LHCN-M2 (cell line): ENCODE measurements at places on chromosomes 7 and 10.

DNA sequence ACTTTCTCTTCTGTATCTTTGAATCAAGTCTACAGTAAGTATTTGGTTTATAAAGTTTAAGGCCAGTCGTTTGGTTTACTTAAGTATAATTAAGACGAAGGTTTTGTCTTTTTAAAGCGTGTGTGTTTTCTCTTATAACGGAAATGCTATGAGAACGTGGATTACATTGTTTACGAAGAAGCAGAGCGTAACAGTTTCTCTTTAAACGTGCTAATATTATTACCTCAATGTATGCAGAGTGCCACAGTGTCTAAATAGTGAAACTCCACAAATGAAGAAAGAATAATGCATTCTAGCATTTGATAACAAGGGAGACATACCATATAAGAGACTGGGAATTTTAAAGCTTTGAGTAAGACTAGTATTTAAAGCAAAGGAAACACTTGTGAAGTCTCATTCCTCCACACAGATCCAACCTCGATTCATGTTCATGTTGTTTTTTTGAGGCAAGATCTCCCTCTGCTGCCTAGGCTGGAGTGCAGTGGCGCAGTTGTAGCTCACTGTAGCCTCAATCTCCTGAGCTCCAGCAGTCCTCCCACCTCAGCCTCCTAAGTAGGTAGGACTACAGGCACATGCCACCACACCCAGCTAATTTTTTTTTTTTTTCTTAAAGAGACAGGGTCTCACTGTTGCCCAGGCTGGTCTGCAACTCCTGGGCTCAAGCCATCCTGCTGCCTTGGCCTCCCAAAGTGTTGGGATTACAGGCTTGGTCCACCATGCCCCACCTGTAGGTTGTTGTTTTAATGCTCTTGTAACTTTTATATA, 75.1 kb downstream of the ANKRD61 start:
- DNase-seq, result peak; percentile 61

DNA sequence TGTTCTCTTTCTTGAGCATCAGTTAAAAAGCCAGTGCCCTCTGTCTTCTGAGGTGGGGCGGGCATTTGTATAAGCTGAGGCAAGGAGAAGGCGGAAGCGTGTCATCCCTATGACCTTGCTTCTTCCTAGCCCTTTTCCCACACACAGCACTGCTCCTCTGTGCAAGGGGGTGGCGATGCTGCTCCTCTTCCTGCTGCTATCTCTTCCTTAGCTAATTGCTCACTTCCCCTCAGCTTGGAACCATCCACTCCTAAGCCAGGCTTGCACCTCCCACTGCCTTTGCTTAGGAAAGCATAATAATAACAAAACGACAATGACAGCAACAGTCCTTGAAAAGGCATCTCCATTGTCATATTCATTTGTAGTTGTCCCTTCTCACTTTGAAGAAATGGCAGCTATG, 366.9 kb downstream of the PHTF2 start:
- no peak for DNase-seq

DNA sequence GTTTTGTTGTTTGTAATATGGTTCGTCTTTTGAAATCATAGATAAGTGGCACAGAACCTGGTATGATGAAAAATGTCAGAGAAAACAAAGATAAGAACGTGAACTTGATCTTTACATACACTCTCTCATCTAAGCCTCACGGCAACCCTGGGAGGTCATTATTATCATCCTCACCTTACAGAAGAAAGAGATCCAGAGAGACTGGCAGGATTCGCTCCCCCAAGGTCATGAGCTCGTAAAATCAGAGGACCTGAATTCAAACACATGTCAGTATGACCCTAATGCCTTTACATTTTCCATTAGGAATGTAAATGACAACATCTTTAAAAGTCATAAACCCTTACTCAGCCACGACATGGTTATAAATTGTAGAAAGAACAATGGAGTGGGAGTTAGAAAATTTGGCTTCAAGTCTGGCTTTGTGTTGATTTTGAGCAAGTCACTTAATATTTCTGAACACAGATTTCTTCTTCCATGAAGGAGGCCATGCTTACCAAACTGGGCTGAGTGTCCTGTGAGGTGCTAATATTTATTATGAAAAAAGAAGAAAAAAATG, 35.9 kb downstream of the HIPK2 start:
- DNase-seq, result no peak

DNA sequence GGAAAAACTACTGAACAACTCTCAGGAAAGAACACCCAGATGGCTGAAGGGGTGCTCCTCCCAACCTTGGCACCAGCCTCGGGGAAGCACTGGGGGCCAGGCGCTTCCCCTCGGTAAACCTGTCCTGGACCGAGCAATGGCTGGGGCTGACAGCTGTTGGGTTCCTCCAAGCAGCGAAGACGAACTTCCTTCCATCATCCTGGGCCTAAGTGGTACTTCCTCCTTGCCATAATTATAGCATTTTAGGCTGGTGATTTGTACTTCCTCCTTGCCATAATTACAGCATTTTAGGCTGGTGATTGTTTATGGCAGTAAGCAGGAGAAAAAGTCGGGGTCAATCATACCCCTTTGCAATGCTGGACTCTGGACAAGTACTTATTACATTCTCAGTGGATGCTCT, 69.3 kb downstream of the MYOF start:
- no peak for DNase-seq

GRCh38 chr10:12741360-12741804, 260.1 kb downstream of the CCDC3 start:
- DNase-seq, result no peak

DNA sequence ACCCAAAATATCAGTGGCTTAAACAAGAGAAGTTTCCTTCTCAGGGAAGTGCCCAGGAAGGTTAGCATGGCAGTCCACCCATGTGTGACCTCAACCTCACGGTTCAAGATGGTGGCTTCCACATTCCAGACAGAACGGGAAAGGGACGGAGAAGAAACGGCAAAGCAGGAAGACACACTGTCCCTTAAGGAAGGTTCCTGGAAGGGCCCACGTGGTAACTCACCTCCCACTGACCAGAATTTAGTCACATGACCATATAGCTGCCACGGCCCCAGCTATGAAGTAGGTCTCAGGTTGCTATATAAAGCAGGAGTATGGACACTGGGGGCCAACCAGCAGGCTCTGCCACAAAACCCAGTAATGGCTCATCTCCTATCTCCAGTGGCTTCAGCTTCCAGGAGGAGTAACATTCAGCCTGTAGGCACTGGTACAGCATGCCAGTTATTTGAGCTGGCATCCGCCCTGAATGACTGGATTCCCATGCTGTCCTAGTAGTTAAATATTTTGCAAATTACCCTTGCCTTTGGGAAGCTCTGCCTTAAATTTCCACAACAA, 278.5 kb upstream of the KLF14 start:
- DNase-seq, result peak; percentile 74

DNA sequence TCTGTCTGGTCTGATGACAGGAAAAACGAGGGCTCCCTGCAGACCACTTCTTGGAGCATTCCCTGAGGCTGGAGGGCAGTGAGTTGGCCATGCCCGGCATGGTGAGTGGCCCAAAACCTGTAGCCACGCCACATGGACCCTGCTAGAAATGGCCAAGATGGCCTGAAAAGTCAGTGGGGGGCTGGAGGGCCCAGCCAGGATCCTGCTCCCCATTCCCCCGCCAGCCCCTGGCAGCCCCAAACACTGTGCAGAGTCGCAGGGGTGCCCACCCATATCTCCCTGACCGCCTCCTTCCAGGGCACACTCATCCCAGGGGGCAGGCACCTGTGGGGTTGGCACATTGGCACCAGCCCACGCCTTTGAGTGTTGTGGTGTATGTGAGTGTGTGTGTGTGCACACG, 18.7 kb upstream of the PPP2R2D start:
- no peak for DNase-seq

DNA sequence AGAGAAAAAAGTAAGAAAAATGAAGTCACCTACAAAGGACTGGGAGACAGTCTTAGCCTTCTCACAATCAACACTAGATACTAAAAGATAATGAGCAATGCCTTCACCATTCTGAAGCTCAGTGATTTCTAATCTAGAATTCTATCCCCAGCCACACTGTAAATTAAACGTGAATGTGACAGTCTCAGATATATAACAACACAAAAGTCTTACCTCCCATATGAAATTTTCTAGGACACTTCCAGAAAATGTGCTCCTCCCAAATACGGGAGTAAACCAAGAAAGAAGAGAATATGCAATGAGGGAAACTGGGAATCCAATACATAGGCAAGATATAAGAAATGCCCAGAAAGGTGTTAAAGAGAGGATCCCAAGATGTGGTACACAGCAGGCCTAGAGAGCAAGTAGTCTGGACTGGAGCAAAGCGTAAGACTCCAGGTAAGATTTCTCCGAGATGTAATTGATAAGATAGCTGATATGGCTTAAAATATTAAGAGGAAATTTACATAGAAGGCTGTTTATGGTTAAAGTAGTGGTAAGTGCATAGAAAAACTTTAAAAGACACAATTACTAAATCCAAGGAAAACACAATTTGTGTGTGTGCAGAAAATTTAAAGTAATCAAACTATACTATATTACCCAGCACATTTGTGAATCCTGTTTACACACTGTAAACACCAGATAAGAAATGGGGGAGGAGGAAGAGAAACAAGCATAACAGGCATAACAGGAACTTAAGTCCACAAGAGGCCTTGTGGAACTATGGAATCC, 44.1 kb downstream of the SGMS1 start:
- no peak for DNase-seq

DNA sequence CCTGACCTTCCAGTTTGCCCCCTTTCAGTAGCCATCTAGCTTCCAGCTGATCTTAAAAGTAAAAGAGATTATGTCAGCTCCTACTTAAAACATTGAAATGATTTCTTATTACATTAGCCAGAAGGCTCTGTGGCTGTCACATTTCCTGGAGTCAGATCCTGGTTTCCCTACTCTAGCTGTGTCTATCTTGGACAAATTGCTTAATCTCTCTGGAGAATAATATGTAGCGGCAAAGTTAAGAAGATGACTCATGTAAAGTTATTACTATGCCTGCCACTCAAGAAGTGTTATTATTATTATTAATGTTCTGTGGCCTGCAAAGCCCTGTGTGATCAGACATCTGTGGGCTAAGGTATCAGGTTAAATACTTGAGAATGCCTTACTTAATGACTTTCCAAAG, 107.2 kb downstream of the RUNDC3B start:
- DNase-seq, result no peak

GRCh38 chr10:5619362-5620211, 46.8 kb downstream of the ASB13 start:
- no peak for DNase-seq

DNA sequence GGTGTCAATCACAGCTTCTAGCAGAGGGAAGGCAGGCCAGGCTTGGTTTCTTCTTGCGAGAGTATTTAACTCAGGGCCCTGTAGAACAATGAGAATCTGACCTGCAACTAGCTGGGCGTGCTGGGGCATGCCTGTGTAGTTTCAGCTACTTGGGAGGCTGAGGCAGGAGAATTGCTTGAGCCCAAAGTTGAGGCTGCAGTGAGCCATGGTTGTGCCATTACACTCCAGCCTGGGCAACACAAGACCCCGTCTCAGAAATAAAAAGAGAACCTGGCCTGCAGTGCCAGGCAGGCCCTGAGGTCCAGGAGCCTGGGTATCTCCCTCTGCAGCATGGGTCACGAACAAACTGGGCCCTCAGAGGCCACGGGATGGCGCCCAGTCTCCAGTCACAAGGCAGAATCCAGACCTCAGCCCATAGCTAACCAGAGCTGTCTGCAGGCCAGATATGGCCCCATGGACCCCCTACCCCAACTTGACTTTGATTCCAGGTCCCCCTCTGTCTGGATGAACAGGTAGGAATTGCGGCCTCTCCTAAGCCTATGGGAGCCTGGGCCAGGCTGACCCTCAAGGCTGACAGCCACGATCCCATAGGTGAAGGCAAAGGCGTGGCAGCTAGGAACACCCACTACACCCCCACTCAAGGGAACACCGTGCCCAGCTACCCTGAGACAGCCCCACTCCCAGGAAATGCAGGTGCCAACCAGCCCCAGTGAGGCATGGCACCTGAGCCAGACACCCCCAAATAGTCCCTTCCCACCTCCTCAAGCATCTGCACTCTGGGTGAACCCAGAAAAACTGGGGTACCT, 102.7 kb upstream of the TNRC18 start:
- DNase-seq, result no peak

DNA sequence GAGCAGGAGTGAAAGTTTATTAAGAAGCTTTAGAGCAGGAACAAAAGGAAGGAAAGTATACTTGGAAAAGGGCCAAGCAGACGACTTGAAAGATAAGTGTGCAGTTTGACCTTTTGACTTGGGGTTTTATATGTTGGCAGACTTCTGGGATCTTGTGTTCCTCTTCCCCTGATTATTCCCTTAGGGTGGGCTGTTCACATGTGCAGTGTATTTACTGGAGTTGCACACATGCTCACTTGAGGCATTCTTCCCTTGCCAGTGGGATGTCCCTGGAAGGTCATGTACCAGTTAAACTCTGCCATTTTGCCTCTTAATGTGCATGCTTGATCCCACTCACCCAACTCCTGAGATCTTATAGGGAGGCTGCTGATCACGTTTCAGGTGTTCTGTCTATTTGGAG, 23.4 kb upstream of the ARHGAP12 start:
- DNase-seq, result peak; percentile 40

DNA sequence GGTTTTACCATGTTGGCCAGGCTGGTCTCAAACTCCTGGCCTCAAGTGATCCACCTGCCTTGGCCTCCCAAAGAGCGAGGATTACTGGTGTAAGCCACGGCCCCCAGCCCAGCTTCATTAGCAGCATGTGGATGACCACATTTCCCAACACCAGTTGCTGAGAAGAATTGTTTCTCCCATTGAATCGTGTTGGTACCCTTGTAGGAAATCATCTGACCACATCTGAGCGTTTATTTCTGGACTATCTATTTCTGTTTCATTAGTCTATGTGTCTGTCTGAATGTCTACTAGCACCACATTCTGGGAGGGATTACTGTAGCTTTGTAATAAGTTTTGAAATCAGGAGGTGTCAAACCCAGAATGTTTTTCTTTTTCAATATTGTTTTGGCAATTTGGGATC, 89.6 kb downstream of the LCOR start:
- DNase-seq, result no peak

- no peak for DNase-seq
These were observed 19.4 kb upstream of the FHIP2A start for GRCh38 chr10:114802177-114802576.

- no peak for DNase-seq
These were observed 412 bp upstream of the PPIA start for GRCh38 chr7:44796034-44796503.

GRCh38 chr10:97136756-97137155, 49.0 kb downstream of the SLIT1 start:
- no peak for DNase-seq

DNA sequence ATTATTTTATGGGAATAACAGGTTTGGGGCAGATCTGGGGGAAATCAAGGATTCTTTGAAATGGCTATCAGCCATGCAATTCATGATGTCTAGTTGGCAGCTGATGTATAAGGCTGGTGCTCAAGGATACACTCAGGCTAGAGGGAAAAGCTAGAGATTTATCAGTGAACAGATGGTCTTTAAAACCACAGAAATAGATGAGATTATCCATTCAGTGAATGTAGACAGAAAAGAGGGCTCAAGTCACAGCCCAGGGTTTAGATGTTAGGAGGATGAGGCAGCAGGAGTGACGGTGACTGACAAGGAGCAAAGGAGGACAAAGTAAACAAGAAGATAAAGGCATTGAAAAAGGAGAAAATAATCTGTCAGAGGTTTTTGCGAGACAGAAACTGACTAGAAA, 238.7 kb downstream of the CDK14 start:
- peak; percentile 91 for DNase-seq

GRCh38 chr7:11415101-11415500, 416.9 kb downstream of the THSD7A start:
- DNase-seq, result no peak

GRCh38 chr10:32241946-32242345, 105.0 kb downstream of the EPC1 start:
- DNase-seq, result no peak

- no peak for DNase-seq
These were observed 172.7 kb upstream of the TMEM229A start for GRCh38 chr7:124205526-124205925.
